NCI-H2029 (cell line): ENCODE measurements at places on chromosomes 13 and 19.

DNA sequence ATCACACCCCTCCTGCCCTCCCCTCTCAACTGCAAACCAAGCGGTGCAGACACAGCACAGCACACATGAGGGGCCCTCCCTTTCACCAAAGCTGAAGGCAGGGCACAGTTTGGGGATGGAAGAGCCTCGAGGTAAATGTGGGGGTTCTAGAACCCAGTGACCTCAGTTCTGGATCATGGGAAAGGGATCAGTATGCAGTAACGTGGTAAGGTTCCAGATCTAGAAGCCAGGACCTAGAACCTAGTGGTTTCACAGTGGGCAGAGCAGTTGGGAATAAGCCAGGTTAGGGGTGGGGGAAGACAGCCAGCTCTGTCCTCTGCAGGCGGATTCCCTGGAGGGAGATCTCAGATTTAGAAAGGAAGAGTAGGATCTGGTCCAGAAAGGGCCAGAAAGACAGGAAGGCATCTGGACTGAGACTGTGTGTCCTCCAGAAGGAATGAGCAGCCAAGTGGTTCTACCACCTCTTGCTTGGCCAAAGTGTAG lies 3.1 kb downstream of the FTL start:
- no peak for DNase-seq

DNA sequence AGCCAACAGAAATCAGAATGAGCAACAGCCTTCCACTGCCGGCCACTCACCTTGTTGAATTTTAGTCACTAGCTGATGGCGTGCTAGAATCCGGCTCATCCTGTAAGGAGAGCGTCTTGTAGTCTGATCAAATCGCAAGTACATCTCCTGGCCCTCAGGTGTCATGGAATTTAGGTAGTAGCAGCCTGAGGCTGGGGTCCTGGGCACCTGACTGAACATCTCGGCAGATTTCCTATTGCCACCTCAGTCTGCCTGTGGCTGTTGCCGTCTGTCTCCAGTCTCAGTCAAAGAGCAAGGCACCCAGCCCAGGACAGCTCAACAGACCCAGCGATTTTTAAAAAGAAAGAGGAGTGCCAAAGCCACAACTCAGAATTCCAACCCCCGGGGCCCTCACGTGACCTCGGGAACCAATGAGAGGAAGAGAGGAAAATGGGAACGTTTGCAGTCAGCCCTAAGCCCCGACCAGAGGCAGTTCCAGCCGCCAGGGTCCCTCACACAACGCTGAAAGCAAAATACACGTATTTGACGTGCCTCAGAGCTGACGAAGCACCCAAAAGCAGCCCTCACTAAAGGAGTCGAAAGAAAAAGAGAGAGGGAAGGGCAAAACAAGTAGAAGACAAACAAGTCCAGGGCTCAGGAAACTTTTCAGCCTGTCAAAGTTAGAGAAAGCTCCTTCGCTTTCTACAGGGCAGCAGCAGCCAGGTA lies at the start of gene STARD13:
STARD13 (minus strand) TSS at position 336 of the 705 bp plus-strand sequence; CDS start at position 219, 117 bp downstream.
- peak; percentile 37 for DNase-seq

DNA sequence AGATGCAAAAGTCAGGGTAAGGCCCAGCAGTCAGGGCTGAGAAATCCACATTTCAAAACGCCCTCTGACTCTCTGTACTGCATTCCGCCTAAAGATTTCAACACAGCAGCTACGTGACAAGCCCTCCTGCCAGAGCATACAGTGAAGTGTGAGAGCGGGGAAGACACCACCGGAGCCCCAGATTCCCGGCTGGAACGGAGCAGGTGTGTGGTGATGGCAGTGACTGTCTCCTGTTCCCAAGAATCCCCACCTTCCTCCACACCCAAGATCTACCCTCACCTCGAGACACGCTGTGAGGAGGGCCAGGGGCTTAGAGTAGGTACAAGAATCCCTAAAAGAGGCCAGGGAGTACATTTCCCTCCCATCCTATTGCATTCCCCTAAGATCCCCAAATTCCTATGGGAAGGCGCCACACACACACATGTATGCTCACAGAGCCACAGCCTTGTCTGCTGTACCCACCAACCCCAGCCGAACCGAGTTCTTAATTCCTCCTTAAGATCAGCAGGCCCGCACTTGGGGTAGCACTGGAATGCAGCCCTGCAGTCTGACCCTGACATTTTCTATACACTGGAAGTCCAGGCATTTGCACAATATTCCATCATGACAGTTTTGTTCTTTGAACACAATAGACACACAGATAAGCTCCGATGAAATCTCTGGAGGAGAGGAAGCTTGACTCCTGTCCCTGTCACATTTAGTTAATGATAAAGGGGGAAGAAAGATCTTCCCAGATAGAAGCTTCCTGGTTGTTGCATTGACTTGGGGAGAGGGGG lies 102.9 kb downstream of the FOXO1 start:
- no peak for DNase-seq

DNA sequence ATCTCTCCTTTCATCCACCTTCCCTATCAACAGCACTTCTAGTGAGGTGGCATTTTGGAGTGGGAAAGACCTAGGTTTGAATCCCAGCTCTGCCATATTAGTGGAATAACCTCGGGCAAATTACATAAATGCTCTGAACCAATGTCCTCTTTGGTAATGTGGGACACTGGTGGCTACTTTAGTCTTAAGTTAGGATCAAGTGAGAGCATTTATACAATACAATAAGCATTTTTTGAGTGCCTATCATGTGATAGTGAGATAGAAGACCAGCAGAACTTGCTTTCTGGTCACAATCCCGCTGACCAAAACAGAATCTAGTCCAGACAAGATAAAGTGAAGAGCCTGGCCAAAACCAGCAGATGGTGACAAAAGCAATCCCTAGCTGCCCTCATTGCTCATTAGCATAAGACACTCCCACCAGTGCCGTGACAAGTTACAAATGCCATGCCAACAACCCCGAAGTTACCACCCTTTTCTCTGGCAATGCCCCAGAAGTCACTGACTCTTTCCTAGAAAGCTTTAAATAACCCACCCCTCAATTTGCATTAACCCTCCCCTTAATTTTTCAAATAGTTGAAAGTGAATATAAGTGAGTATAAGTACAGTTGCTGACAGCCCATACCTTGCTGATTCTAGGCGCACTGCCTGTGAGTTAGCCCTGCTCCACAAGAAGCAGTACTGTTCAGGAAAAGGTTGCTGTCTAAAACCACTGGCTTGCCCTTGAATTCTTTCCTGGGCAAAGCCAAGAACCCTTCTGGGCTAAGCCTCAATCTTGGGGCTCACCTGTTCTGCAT lies 28.9 kb upstream of the KPNA3 start:
- DNase-seq, result no peak

GRCh38 chr13:50156140-50156539 lies 140.9 kb downstream of the KCNRG start:
- no peak for DNase-seq

GRCh38 chr13:21150013-21150412 lies 26.3 kb downstream of the SKA3 start:
- DNase-seq, result no peak

DNA sequence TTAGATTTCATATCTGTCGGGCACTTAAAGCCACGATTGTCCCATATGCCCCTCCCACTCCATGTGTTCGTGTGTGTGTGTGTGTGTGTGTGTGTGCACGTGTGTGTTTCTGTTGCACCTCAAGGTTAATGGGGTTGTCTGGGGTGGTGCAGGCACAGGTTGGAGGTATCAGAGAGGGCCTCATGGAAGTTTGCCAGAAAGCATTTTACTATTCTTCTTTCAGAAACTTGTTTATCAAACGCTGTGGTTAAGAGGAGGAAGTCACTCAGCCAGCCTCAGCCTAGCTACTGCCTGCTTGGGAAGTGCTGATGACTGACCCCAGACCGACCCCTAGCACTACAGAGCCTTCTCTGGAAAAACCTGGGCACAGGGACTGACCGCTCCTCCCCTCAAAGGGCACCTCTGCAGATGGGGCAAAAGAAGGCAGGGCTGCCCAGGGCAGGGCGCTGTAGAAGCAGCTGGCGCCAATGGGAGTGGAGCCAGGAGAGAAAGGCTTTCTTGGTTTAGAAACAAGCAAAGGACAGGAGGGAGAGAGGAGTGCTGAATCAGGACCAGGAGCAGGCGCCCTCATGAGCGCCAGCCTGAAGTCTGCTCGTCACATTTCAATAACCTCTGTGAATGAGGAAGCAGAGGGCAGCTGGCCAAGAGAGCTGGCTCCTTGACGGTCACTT lies 3.9 kb downstream of the SIAH3 start:
- DNase-seq, result peak; percentile 33

GRCh38 chr13:41470196-41470595 lies 12.8 kb downstream of the RGCC start:
- DNase-seq, result no peak

DNA sequence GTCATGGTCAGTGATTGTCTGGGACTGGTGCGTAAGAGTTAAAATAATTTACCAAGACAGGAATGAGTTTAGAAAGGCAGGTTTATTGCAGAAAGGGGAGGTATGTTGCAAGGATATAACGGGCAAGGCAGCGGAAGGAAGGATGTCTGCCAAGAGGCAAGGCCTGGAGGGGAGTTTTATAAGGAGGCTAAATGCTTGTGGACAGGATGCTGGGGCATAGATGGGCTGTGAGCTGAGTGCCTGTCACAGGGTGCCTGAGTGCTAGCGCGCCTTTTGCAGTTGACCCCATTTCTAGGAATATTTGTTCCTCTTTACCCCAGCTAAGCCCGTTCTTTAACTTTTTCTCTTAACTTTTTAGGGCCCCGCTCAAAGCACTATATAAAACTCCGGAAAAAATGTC lies 58.7 kb downstream of the TEX26 start:
- DNase-seq, result no peak
